ENCODE measurements at places on chromosomes 6 and 20.

DNA sequence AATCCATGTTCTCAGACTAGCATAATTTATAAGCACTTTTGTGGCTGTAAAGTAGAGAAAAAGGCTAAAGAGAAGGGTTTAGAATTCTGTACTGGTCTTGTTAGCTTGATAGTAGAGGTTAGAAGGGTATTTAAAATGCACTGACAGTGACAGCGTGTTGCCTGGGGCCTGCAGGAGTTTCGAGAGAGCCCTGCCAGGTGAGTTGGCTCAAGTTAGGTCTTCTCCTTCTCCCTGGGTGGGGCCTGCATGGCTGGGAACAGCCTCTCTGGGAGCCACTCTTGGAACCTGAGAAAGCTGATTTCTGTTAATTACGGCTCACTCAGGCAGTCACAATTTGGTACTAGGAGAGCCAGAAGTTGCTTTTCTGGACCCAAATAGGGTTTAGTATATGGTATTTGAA is 103.7 kb downstream of the ARID1B start:
- DNase-seq, result no peak

GRCh38 chr6:72446430-72446829 is 175.4 kb upstream of the KCNQ5 start:
- DNase-seq, result no peak

DNA sequence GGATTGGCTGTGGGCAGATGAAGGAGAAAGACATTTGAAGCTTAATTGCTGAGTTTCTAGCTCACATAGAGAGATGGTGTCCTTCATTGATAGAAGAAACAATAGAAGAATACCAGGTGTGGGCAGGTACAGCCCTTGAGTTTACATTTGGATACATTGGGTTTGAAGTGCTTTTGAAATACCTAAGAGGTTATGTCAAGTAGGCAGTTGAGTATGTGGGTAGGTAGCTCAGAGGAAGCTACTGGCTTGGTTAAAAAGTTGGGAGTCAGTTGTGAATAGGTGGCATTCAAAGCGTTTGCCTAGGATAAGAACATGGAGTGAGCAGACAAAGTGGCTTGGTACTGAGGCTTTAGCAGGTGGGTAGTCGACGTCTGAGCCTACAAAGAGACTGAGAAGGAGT is 25.0 kb downstream of the NDUFAF5 start:
- no peak for DNase-seq

GRCh38 chr6:25410102-25410501 is 130.9 kb downstream of the CARMIL1 start:
- no peak for DNase-seq

GRCh38 chr20:21228511-21228910 is 74.6 kb upstream of the XRN2 start:
- no peak for DNase-seq

Data from suprapubic skin (tissue), 4 donors.